ENCODE measurements at places on chromosomes 5 and 9.

GRCh38 chr5:150989695-150990094 lies 30.7 kb upstream of the GPX3 start:
- DNase-seq: peak; percentile 9

DNA sequence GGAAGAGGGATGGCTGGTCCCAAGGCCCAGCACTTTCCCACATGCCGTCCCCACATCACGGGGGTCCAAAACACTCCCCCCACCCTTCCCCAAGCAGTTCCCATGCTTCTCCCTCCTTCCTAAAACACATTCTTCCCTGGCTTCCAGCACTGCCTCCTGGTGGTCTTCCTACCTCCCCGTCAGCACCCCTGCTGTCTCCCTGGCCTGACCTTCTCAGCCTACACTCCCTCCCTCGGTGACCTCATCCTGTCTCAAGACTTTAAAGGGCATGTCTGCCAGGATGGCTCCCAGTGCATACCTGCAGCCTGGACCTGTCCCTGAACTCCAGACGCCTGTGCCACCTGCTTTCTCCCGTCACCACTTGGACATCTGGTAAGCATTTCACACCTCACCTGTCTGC lies 4.3 kb upstream of the NCS1 start:
- DNase-seq: no peak

- DNase-seq: no peak
Measured at GRCh38 chr9:78881295-78881694, 584.4 kb downstream of the PSAT1 start.

DNA sequence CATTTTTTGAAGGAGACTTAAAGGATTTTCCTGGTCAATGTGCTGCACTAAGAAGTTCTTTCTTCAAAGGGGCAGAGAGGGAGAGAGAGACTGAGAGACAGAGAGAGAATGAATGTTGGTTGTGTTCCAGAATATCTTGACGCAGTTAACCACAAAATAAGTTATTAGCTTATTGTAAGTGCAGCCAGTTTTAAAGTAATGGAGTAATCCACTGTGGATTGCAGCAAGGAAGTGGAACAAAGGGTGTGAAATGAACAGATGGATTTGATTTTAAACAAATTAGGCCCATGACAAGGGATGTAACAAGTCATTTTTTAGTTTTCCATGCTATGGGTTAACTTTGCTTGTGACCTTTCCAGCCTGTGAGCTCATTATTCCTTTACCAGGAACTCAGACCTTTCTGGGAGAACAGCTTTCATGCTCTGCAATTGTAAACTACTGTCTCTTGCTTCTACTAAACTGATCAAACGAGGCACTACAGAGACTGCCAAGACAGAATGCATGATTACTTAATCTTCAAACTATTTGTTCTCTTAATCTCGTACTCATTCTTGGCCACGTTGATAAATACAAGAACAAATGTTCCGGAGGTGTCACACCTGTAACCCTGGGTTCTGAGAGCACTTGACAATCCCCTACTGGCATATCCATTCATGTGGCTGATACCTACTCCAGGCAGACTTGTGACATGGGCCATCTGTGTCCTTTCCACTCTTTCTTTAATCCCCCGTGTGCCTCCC lies 131.1 kb downstream of the TLE1 start:
- peak; percentile 96 for DNase-seq

- no peak for DNase-seq
Measured at GRCh38 chr9:101737705-101738565, 512 bp downstream of the GRIN3A start.

DNA sequence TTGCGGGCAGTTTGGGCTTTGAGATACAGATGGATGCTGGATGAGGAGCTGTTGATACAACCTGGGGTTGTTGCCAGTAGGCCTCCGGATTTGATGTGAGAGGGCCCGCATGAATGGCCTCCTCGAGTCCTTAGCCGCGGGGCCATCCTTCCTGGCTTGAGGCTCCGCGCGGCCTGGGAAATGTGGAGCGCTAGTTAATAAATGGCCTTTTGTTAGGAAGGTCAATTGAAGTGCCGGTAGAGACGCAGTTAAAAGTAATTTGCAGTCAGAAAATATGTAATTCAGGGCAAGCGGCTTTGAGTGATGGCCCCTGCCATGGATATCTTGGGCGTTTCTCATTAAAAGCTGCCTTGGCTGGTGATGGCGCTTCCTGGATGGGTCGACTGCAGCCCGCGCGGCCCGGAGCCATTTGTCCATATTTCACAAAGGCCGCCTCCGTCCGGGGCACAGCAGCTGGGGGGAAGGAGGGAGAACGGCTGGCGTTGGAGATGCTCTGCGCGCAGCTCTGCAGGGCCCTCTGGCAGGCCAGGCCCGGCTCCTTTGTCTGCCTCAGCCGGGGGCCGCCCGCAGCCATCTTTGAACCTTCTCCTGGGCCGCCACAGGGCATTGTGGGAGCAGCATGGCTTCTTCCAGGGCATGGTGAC lies 11.2 kb downstream of the MVB12B start:
- DNase-seq: no peak

DNA sequence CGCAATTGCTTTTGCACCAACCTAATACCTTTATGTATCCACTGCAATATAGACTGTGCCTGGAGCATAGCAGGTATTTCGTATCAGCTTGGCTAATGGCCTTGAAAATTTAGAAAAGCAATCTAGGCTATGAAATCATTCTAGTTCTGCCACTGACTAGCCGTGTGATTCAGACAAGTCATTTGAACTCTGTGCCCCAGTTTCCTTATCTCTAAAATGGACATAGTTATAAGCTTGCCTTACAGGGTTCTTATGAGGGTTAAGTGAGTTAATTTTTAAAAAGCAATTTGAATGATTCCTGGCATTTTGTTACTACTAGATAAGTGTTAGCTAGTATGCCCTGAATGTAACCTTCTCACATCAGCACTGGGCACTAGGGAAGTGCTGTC lies 80.5 kb upstream of the PUM3 start:
- DNase-seq: no peak

- peak; percentile 33 for DNase-seq
Measured at GRCh38 chr5:149399775-149400174, 20.7 kb upstream of the IL17B start.

GRCh38 chr5:3787604-3788003 lies 192.0 kb downstream of the IRX1 start:
- DNase-seq: no peak

DNA sequence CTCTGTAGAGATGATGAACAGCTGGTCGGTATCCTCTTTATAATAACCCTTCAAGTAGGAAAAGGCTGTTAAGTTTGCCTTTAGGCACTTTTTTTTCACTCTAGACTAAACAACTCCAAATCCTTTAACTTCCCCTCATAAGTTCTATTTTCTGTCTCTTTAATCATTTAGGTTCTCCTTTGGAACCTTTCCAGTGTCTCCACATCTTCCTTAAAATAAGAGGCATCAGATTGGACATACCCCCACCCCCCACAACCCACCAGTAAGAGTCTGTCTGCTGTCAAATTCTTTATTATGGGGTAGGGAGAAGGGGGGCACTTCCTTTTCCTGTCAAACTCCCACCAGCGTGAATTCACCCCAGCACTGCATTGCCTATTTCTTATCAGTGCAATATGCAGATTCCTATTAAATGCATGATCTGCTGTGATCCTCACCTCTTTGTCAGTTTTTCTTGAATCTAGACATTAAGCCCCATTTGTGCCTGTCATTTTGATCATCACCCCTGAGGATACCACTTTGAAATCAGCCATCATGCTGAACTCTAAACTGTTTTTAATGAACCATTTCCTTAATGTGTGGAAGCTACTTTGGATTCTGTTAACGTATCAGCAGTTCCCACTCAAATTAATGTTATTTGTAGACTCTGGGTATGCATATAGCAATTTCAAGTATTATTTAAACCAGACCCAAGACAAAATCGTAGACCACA lies 212.2 kb downstream of the PDZD2 start:
- no peak for DNase-seq

GRCh38 chr5:154385236-154385512 lies 60.6 kb upstream of the SAP30L start:
- DNase-seq: no peak

- no peak for DNase-seq
Measured at GRCh38 chr5:80976985-80977384, 16.8 kb downstream of the RASGRF2 start.

DNA sequence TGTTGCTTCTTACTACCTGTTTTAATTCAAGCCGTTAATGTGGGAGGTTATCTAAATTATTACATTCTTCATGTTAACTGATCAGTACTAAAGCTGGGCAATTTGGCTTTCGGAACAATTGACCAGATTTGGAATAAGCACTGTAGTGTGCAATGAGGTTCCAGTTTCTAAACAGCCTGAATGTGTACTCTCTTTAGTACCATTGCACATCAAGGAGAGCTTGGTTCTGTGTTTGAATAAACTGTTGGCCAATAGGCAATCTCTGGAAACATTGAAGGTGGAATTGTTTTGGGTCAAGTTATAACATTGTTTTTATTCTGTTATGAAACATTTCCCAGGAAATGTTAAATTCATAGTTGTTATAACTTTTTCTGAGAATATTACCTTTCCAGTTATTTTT lies 105.2 kb downstream of the PBX3 start:
- DNase-seq: no peak

- DNase-seq: no peak
Measured at GRCh38 chr9:37812773-37813379, 12.3 kb downstream of the DCAF10 start.

DNA sequence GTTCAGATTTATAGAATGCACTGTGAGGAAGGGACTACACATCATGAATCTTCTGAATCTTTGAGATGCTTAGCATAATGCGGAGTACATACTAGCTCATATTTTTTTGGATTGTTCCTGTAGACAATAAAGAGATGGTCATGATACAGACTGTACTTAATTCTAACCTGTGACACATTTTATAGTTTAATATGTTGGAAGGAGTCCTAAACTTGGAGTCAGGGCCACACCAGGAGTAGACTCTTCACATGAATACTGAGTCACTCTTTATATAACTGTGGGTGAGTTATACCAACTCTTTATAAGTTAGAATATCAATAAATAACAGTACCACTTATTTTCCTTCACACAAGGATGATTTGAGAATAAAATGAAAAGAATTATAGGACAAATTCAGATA lies 16.9 kb downstream of the C9orf85 start:
- DNase-seq: peak; percentile 56

DNA sequence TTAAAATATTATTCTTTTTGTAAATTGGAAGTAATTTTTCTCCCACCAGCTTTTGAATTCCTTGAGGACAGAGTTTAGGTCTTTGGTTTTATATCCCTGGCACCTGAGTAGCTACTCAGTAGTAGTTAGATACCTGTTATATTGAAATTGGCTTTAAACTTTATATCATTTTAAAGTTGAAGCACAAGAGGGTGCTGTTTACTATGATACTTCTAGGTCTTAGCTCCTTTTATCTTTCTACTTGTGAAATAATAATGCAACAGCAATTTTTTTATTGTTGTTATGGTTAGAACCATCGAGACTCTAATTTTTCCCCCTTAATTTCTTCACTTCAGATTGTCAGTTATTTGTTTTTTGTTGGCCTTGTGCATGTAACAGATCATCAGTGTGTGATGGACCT lies 46.3 kb downstream of the AP3S1 start:
- DNase-seq: peak; percentile 12

- DNase-seq: no peak
Measured at GRCh38 chr5:149206524-149207141, 65.0 kb upstream of the AFAP1L1 start.

DNA sequence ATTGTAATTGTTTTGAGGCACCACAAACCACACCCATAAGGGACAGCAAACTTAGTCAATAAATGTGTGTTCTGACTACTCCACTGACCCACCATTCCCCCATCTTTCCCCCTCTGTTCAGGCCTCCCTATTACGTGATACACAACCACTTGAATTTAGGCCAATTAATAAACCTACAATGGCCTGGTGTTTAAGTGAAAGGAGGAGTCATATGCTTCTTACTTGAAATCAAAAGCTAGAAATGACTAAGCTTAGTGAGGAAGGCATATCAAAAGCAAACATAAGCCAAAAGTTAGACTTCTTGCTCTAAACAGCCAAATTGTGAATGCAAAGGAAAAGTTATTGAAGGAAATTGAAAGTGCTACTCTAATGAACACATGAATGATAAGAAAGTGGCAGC lies 14.6 kb downstream of the ZBTB43 start:
- DNase-seq: no peak

GRCh38 chr5:34652914-34653313 lies 3.2 kb upstream of the RAI14 start:
- DNase-seq: peak; percentile 85

GRCh38 chr5:127040796-127041520 lies 10.6 kb upstream of the MARCHF3 start:
- peak; percentile 14 for DNase-seq

DNA sequence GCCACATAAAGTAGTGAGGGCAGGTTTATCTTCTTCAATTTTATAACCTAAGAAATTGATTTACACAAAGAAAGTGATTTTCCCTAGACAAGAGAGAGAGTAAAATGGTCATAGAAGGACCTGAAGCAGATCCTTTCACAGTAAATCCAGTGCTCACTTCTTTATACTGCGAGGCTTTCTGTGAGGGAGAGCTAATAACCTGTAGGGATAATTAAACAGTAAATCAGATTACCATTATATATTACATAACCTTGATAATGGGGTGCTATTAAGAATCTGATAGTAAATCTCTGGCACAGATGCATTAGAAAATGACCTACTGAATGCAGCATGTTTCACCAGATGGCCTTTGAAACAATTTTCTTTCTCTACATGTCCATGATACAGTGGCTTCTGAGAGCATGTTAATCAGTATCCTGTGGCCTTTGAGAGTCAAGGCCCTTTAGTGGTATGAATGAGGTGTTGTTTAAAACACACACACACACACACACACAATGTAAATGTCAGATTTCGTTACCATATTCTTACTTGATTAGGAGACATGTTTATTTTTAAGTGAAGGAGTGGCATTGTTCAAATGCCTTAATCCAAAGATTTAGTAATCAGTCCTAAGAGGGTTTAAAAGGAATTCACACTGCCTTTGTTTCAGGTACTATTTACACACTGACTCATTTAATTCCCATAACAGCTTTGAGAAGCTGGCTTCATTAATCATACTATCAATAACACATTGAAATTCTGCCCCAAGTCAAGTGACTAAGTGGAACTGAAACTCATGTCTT lies 124.7 kb downstream of the ALDH1A1 start:
- DNase-seq: peak; percentile 26

- DNase-seq: no peak
Measured at GRCh38 chr5:116876240-116876840, 301.7 kb upstream of the SEMA6A start.

DNA sequence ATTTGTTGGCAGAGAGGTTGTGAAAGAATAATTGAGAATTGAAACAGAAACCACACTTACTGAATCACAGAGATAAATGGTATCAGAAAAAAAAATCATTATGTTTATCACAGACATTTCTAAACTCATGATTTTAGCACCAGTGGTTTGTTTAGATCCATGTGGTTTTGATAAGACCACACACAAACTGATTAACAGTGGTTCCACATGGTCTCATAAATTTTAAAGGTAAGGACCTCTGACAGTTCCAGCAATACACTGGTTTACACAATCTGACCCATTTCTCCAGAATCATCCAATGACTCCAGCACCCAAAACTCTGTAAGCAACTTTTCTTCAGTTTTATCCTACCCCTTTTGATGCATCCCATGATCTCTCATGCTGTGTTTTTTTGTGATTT lies 261.2 kb downstream of the ANXA1 start:
- DNase-seq: no peak
